ENCODE measurements at places on chromosomes 3 and 15.
A peak's percentile ranks its signal among the peaks of the same experiment; 100 is the strongest.

DNA sequence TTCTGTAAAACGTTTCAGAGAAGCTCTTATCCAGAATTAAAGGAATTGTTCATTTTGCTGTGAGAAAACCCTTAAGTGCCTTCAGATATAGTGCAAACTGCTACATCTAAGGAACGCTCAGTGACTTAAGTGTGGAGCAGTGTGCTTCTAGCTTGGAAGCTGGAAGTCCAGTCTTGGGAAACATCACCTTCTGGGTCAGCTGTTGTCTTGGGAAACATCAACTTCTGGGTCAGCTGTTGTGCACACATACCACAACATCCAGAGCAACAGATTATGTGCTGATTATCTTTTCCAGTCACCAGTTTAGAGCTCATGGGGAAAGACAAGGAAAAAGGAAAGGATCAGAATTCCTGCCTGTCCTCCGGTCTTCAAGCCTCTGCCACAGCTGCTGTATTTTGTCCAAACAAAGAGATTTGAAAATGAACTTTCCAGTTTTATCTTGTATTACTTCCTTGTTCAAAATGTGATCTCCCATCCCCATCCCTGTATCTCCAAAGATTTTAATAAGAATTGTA lies 713.6 kb downstream of the NSUN3 start:
- H3K27me3 ChIP-seq = no peaks in the 10 kb centered on the region
- no peak for DNase-seq
- H3K36me3 ChIP-seq = no peaks in the 10 kb centered on the region
- H3K4me3 ChIP-seq = no peak overlapping the region
- H3K4me1 ChIP-seq = no peaks in the 10 kb centered on the region
- no peak overlapping the region for H3K27ac ChIP-seq

DNA sequence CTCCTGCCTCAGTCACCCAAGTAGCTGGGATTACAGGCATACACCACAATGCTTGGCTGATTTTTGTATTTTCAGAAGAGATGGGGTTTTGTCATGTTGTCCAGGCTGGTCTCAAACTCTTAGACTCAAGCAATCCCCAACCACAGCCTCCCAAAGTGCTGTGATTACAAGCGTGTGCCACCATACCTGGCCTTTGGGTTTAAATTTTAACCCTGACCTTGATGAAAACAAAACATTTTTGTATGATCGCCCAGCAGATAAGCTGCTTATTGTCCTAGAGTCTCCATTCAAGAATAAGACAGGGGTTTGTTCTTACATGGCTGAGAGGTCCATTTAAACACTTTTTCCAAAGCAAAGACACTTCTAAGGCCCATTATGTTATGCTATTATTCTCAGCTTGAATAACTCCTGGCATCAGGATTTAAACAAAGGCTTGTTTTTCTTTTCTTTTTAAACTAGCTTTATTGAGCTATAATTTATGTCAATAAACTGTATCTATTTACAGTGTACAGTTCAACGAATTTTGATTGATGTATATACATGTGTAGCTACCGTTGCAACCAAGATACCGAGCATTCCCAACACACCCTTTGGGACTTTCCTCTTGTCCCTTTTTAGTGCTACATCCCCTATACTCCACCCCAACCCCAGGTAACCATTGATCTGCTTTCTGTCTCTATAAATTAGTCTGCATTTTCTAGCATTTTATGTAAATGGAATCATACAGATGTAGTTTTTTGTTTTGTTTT lies 1.4 kb upstream of the MUC13 start:
- DNase-seq = no peak
- H3K27me3 ChIP-seq = no peaks in the 10 kb centered on the region
- no peaks in the 10 kb centered on the region for H3K36me3 ChIP-seq
- no peaks in the 10 kb centered on the region for H3K4me1 ChIP-seq
- H3K4me3 ChIP-seq = no peak overlapping the region
- H3K27ac ChIP-seq = no peak overlapping the region

GRCh38 chr3:41424543-41425300 lies 225.4 kb downstream of the CTNNB1 start:
- H3K4me3 ChIP-seq = no peak overlapping the region
- no peak for DNase-seq
- no peaks in the 10 kb centered on the region for H3K27me3 ChIP-seq
- H3K27ac ChIP-seq = no peak overlapping the region

DNA sequence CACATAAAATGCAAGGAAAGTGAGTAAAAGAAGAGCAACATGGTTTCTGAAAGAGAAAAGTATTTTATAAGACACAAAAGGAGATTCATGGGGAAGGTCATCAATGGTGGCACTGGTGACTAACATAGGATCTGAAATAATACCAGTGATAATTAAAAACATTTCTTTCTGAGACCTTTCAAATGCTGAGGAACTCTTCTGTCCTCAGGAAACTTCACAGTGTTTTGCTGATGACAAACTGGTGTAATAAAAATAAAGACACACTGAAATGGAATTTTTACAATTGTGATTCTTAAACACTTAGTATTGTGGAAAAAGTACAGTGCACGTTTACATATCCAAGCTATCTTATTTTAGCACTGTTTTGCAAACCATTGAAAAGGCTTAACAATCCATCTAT lies 80.4 kb upstream of the ZBTB20 start:
- no peaks in the 10 kb centered on the region for H3K27me3 ChIP-seq
- no peaks in the 10 kb centered on the region for H3K4me1 ChIP-seq
- H3K27ac ChIP-seq = no peak overlapping the region

- no peak for DNase-seq
- no peaks in the 10 kb centered on the region for H3K4me1 ChIP-seq
- H3K36me3 ChIP-seq = no peaks in the 10 kb centered on the region
- no peak overlapping the region for H3K4me3 ChIP-seq
- H3K27ac ChIP-seq = no peak overlapping the region
Measured at GRCh38 chr3:131699001-131699400, 196.2 kb upstream of the MRPL3 start.

DNA sequence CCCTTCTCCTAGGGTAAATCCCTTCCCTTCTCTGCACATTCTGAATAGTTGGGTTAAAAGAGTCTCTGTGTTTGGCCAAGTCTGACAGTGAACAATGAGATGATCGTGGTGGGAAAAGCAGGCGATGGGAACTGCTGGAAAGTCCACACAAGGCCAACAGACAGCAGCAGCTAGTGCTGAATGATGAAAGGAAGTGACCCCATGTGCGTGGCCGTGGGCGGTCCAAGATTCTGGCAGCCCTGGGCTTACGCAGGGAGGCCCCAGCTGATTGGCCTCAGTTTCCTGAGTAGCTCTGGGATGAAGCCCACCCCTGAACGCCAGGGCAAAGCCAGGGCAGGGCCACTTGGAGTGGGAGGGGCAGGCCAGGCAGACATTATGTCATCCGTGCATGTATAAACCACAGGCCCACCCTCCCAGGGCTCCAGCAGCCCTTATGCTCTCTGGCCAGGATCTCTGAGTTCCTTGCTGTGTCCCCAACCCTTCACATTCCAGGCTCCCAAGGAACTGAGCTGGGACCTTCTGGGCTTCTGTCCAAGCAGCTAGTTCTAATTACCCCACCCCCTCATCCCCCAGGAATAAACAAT lies 57.8 kb downstream of the CDC25A start:
- H3K4me3 ChIP-seq = no peak overlapping the region
- no peaks in the 10 kb centered on the region for H3K27me3 ChIP-seq
- peaks cover 23% of the 10 kb centered on the region for H3K4me1 ChIP-seq
- peak overlapping the region; percentile 77 for H3K27ac ChIP-seq
- H3K36me3 ChIP-seq = no peaks in the 10 kb centered on the region
- DNase-seq = no peak

DNA sequence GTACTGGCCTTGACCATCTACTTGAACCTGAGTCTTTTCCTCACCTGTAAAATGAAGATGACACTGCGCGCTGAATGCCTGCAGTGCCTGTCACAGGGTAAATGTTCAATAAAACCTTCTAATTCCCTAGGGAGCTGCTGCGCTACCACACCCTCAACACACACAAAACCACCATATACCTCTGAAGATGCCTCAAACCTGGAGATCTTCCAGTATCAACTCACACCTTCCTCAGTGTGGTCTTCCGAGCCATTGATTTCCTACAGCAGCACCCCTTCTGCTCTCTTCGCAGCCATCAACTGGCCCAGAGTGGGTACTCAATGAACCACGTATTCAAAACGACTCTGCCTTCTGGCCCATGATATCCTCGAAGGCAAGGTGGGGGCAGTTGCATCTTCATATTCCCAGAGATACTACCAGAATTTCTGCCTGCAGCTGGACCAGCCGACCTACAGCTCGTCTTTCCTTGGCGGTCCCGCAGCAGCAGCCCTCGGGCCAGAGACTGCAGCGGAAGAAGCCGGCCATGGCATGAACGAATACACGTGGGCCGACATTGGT lies 695 bp downstream of the RPL32 start:
- no peak for DNase-seq
- H3K27me3 ChIP-seq = no peaks in the 10 kb centered on the region
- peak overlapping the region; percentile 86 for H3K27ac ChIP-seq
- no peaks in the 10 kb centered on the region for H3K36me3 ChIP-seq

DNA sequence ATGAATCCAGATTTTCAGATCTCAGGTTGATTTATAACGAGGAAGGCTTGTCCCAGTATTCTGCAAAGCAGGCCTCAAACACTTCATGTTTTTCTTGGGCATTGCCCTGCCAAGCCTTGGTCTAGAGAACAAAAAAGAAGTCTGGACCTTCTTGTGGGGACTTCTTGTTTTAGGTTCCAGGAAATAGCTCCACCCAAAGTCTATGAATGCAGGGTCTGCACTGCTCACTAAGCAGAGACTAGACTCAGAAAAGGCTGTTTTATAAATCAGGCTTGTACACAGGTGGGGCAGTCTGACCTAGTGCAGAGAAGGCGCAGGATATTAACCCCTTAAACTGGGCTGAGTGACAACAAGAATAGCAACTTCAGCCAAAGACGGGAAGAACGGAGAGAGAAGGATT lies 44.3 kb downstream of the GLB1 start:
- H3K27ac ChIP-seq = no peak overlapping the region
- DNase-seq = no peak
- H3K36me3 ChIP-seq = no peaks in the 10 kb centered on the region
- no peak overlapping the region for H3K4me3 ChIP-seq
